Prostate gland (tissue), 2 donors: ENCODE measurements at places on chromosomes 3 and 15.

DNA sequence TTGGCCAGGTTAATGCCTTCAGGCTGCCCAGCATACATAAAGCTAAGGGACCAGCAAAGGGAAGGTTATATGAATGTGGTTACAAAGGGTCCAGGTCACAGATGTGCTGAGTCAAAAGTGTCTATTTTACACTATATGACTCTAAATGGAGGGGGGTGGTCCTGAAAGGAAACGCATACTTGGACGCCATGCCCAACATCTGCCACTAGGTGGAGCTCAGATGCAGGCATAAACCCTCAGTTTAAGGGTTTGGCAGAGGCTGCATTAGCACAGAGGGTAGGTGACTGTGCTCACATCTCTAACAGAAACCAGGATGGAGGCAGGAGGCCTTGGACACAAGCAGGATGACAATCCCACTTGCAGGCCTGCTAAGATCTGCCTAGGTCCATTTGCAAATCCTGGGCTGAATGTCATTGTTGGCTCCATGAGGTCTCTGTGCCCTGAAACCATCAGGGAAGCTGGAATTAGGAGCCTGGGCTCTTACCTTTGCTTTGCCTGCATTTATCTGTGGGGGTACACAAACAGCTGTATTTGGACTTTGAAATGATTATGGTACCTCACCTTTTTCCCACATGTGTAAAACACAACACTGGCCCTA lies 55.8 kb downstream of the ZNF621 start:
- DNase-seq = peak; percentile 59

GRCh38 chr3:118000219-118000618 lies 1034.4 kb downstream of the IGSF11 start:
- no peak for DNase-seq

DNA sequence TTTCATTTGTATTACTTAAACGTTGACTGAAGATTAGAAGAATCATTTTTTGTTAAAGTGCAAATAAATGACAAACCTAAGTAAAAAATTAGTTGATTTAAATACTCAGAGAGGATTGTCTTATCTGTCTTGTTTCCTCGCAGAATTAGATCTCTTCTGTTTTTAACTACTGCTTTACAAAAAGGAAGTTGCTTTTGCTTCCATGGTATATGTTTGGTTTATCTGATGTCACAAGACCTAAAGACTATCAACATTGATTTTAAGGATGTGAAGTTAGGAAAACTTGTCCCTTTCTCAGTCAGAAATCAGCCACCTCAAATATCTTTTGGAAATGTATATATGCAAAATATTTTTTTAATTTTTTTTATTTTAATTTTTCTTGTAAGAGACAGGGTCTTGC lies 28.7 kb downstream of the GPR171 start:
- no peak for DNase-seq

GRCh38 chr15:81400640-81401236 lies 26.7 kb upstream of the TMC3 start:
- peak; percentile 42 for DNase-seq

- peak; percentile 49 for DNase-seq
Measured at GRCh38 chr3:50971487-50971924, 296.8 kb downstream of the DOCK3 start.

- no peak for DNase-seq
Measured at GRCh38 chr3:110624576-110624975, 447.0 kb upstream of the NECTIN3 start.

GRCh38 chr3:141273700-141274410 lies 42.2 kb downstream of the PXYLP1 start:
- no peak for DNase-seq

- no peak for DNase-seq
Measured at GRCh38 chr15:32923176-32923575, 205.4 kb downstream of the GREM1 start.

DNA sequence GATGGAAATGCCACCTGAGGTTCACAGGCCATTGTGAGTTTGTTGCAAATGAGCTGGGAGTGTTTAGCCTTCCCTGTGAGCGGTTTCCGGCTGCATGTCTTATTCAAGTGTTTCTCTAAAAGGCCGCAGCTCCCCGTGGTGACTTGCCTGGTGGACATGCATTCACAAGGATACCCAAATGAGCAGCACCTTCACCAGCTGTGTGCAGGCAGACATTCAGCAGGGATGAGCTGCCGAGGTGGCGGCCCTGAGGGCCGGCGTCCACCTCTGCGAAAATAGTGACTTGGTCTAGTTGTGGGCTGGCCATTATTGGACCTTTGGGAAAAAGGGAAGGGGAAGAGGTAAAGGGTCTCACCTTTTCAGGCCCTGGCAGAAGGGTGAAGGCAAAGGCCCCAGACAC lies 23.4 kb downstream of the SPSB4 start:
- no peak for DNase-seq

GRCh38 chr3:24487325-24488262 lies 7.1 kb downstream of the THRB start:
- DNase-seq = no peak

DNA sequence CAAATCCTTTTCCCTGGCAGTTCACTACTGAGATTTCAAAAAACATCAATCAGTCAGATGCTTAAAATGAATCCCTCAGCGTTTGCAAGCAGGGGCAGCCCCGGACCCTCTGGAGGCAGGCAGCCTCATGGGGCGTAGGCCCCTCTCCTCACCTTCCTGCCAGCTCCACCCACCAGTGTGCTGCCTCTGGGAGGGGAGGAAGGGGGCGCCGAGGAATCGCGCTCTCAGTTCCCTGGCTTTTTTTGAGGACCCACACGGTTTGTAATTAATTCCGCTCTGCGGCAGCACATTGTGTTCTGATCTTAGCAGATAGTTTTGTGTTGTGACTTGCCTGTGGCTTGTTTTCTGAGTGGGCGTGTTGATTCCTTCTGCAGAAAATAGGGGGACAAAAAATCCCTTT lies 159.9 kb downstream of the KLF13 start:
- no peak for DNase-seq

DNA sequence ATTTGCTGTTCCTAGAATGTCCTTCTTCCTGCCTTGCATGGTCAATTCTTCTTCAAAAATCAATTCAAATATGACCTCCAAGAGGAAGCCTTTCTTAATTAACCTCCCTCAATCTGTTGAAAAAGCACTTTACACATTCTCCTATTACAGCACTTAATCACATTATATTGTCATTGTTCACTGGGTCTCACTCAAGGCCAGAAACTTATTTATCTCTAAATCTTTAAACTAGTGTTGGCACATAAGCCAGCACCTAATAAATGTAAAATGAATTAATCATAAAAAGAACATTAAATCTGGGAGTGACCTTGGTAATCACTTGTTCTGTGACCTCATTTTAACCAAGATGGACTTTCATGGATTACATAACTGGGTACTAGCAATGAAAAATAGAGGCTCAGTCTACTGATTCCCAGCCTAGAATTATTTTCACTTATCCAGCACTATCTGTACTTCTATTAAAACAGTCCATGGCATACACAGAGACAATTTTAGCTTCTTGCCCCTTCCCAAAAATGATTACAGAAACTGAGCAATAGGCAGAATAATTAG lies 22.1 kb downstream of the MSL2 start:
- DNase-seq = no peak
